ENCODE measurements at places on chromosomes 4 and X. TPM values are rescaled to one million over a fixed set of nuclear protein-coding genes. Genes with fewer than 3 reads are reported as not detected.

KIAA0232 gene
- total RNA-seq, result 14.5 TPM

PAK3 gene
- 0.63 TPM for total RNA-seq

ASB9 gene
- not detected for total RNA-seq

TTC29 gene
- total RNA-seq, result not detected

PF4V1 gene
- total RNA-seq, result not detected

TEX11 gene
- total RNA-seq, result not detected

GRCh38 chrX:12984603-12985319 is 9.9 kb downstream of the TMSB4X start:
- peak; percentile 26 for DNase-seq

DNA sequence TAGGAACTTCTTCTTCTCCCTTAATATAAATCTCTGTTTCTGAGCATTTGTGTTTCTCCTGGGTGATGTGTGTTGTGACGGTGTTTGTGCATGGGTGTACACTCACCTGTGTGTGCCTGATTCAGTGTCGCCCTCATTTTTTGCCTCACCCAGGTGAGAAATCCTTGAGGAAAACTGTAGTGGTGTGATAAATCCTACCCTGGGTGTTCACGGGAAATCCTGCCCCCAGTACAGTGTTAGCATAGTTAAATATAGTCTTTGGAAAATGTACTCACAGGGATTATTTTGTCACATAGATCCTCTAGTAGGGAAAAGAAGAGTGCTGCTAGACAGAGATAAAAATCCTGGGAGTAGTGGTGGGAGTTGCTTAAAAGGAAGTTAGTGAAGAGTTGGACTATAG is 291.9 kb upstream of the PITX2 start:
- DNase-seq, result no peak

DNA sequence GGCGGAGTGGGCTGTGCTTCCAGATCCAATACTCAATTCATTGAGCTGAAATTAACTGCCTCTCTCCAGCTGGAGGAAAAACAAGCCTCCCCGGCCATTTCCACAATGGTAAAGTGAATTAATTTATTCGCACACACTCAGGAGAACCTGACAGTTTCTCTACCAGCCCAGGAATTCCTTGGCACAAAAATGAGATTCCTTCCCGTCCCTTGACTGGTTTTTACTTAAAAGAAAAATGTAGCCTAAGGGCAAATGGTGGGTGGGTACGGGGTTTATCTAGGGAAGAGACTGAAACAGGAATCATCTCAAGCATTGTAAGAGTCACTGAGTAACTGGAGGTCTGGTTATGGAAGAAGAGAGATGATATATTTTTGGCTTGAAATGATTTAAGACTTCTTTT is 102.7 kb downstream of the VCX3A start:
- DNase-seq, result no peak

DNA sequence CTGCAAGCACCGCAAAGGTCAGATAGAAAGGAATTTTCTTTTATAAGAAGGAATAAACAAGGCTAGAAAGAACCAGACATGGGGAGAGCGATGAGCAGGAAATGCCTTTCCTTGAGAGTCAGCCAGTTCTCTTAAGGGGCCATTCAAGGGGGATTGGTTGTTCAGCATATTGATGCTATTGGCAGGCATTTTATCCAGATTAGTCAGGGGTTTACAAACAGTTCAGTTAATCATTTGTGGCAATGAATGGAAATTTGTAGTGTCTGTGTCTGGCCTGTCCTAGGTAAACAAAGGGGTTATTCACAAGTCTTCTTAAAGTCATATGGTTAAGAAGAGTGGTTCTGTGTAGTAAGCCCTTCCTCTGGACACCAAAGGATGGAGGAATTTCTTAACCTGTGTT is 184.7 kb upstream of the FRMPD4 start:
- DNase-seq, result no peak

DNA sequence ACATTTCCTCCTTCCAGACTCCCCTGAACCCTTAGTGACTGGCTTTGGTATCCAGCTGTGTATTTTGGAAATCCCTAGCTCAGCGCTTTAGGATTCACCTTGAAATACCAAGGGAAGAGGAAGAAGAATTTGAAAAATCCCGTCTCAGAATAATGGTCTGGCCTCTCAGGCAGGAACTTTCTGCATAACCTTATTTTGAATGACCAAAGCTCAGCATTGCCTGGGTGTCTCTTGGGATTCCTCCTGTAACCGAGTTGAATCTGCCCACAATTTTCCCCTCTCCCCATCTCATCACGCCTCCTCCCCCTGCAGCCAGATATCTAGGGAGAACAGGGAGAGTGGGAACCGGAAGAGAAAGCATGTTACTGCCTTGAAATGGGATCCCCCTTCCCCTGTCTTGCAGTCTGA is 116.2 kb downstream of the SMIM20 start:
- no peak for DNase-seq

GRCh38 chr4:77734928-77735327 is 84.2 kb downstream of the CNOT6L start:
- DNase-seq, result no peak

DNA sequence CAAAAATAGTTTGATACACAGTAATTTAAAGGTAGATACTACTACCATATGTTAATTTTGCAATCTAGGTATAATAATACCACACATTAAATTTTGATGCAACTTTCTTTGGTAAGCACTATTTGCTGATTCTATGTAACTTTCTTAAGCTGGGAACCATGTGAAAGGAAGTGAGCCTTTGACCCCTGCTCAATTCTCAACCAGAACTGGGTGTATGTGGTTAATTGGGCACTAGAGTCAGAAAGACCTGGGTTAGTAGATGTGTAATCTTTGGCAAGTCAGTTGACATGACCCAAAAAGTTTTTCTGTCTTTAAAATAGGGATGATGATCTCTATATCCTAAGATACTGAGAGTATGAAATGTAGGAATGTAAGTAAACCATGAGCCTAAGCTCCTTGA is 22.4 kb downstream of the TLR2 start:
- DNase-seq, result no peak

- DNase-seq, result no peak
These were observed 446.7 kb upstream of the TENM3 start for GRCh38 chr4:181796502-181796901.

- DNase-seq, result no peak
These were observed 57.6 kb downstream of the MAPK10 start for GRCh38 chr4:86302251-86302650.

- DNase-seq, result peak; percentile 15
These were observed 22.7 kb upstream of the MSN start for GRCh38 chrX:65644621-65645289.

GRCh38 chr4:169131556-169132208 is 121.6 kb upstream of the CBR4 start:
- no peak for DNase-seq

DNA sequence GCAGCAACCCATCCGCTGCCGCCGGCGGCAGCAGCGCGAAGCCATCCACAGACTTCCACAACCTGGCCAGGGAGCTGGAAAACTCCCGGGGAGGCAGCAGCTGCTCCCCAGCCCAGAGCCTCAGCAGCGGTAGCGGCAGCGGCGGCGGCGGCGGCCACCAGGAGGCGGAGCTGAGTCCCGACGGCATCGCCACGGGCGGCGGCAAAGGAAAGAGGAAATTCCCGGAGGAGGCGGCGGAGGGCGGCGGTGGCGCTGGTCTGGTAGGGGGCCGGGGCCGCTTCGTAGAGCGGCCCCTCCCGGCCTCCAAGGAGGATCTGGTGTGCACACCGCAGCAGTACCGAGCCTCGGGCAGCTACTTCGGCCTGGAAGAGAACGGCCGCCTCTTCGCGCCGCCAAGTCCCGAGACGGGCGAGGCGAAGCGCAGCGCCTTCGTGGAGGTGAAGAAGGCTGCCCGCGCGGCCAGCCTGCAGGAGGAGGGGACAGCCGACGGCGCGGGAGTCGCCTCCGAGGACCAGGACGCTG is 4.9 kb downstream of the PRDM8 start:
- peak; percentile 80 for DNase-seq

GRCh38 chr4:141121101-141121500 is 12.2 kb downstream of the RNF150 start:
- DNase-seq, result no peak
